ENCODE measurements at places on chromosomes 2 and 18.
A peak's percentile ranks its signal among the peaks of the same experiment; 100 is the strongest.

GRCh38 chr2:190722835-190723234, 74.0 kb downstream of the NAB1 start:
- no peak for DNase-seq

- DNase-seq: peak; percentile 78
Observed at GRCh38 chr2:10124538-10125045, 2.1 kb downstream of the RRM2 start.

DNA sequence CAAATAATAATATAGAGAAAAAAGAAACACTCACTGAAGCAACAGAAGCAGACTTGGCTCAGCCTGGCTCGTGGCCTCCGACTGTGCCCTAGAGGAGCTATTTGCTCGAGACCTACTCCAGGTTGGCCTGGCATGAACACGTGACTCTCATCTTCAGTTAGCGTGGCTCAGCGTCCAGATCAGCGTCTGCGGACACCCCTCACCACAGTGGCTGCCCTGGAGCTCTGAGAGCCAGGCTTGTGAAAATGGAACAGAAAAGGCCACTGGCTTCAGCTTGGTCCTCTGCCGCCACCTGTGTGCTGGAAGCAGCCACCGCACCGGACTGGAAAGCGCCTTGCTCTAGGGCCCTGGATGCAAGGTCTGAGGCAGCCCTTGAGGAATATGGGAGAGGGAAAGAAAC, 1184.0 kb upstream of the GYPC start:
- peak; percentile 29 for DNase-seq

DNA sequence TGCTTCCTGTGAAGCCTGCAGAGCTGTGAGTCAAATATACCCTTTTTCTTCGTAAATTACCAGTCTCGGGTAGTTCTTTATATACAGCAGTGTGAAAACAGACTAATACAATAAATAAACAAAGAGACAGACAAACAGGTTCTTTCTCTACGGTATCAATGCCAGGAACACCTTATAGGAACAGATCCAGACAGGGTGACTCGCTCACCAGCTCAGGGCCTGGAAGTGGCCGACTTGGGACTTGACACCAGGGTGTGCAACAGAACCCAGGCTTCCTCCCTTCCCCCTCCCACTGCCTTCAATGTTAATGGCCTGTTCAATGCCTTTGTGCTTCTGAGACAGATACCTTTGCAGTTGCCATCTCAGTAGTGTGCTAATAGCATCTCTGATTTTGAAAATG, 309.5 kb downstream of the ALK start:
- peak; percentile 68 for DNase-seq
